ENCODE measurements at places on chromosomes 2 and 18.

DNA sequence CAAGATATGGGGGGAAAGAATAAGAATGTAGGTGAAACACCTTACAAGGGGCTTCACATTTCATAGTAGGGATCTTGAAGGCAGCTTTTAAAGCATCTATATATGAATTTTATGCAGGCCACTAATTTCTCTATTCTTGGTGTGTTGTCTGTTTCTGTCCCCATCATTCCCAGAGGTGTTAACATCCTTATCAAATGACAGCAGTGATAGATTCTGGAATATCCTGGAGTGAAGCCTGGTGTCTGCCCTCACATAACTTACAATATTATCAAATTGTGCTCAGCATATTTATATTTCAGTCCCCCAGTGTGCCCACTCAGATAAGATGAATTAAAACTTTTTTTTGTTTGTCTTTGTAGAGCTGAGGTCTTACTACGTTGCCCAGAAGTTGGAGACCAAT lies 486.2 kb downstream of the EPHA4 start:
- no peak for DNase-seq

DNA sequence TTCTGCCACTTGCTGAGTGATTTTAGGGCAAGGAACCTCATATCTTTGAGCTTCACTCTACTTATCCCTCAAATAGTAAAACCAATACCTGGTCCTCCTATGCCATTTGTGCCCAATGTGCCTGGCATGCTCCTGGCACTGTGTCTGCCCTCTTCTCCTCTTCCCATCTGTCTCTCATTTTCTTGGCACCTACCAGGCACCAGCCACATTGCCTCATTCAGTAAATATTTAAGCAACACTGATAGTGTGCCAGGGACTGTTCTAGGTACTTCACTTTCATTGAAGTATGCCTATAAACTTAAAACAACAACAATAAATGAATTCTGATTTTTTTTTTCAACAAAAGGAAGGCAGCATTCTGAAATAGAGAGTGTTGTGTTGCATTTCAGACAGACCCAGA lies 15.1 kb upstream of the BOD1L2 start:
- DNase-seq, result no peak

DNA sequence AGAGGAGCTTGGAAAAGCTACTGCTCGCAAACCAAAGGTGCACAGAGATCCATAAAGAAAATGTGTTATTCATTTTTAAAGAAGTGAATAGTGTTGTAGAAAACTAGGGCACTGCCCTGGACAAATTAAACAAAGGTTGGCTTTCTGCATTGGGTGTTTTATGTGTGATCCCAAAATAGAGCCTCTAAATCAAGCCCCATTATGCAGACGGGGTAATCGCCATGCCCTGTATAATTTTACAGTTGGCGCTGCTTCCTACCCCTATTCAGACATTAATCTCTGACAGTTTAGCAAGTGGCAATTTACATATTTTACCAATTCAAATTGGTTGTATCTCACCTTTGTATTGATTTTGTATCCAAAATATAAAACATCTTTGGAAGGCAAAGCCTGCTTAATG lies 109.1 kb downstream of the PID1 start:
- DNase-seq, result no peak

- no peak for DNase-seq
These were observed 77.2 kb upstream of the TXNDC2 start for GRCh38 chr18:9808295-9809241.

GRCh38 chr18:13427354-13427753 lies 208.8 kb downstream of the LDLRAD4 start:
- DNase-seq, result no peak

DNA sequence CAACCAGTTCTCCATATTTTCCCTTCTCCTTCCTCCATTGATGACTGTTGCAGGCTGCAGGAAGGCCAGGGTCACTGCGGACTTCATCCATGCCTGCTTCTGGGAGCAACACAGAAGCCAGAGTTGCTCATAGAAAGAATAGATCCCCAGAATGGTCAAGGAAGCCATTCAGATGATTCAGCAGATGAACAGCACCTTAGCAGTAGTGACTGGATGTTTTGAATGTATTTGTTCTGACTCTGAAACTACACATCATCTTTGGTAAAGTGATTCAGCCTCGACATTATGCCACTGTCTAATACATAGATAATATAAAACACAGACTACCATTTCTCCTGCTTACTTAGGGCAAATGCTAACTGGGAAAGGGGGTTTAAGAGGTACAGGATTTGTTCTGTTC lies 411.6 kb downstream of the RND3 start:
- DNase-seq, result no peak

DNA sequence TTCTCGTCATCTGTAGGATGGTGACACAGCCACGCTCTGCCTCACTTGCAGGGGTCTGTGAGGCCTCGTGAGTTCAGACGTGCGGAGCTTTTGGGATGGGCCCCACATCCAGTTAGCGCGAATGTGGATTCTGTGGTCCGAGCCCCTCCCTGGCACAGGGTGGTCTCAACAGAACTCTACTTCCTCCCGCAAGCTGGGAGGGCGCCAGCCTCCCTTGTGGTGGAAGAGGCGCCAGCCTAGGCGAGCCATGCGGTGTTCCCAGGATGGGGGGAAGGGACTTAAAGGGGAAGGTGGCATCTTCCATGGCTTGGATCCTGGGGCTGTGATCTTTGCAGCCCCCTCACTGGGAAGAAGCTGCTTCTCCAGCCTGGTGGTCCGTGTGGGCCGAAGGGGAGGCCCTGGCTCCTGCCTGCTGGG lies 1.4 kb downstream of the SNORC start:
- no peak for DNase-seq

DNA sequence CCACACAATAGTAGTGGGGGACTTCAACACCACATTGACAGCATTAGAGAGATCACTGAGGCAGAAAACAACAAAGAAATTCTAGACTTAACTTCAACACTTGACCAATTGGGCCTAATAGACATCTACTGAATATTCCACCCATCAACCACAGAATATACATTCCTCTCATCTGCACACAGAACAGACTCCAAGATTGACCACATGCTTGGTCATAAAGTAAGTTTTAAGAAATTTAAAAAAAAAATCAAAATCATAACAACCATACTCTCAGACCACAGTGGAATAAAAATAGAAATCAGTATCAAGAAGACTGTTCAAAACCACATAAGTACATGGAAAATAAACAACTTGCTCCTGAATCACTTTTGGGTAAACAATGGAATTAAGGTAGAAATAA lies 9.0 kb upstream of the FLACC1 start:
- DNase-seq, result no peak

- DNase-seq, result no peak
These were observed 256.4 kb upstream of the NETO1 start for GRCh38 chr18:73124175-73124574.

DNA sequence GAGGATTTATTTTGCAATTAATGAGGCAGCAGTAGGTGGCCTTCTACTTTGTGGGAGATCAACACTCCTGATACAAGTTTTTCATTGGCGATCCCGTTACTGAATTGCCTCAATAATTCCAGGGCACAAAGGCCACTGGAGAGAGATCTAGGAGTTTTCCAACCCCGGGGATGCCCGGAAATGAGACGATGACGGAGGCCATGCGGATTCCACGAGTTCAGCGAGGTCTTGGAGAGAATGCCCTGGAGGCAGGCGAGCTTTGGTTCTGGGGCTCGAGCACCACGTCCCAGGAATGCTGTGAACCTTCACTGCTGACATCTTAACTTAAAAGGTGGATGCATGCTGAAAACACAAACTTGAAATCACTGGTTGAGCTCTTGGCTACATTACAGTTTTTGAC lies 74.2 kb downstream of the LDLRAD4 start:
- no peak for DNase-seq
